ENCODE measurements at places on chromosomes 6 and 20.

DNA sequence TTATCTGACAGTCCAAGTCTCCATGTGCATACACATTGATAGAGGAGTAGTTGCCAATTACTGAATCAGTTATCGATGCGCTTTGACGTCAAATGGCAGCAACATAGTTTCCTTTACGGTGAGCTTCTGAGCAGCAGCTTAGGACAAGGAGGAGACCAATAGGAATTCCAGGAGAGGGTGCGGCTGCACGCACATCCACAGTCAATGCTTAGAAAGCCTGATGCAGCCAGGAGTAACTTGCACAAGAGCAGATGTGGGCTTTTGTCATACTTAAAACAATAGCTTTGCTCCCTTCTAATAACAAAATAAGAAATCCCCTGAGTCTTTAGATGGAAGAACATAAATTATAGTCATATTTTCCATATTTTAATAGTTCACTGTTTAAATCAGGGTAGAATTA is 442.1 kb downstream of the BCKDHB start:
- no peak for DNase-seq

DNA sequence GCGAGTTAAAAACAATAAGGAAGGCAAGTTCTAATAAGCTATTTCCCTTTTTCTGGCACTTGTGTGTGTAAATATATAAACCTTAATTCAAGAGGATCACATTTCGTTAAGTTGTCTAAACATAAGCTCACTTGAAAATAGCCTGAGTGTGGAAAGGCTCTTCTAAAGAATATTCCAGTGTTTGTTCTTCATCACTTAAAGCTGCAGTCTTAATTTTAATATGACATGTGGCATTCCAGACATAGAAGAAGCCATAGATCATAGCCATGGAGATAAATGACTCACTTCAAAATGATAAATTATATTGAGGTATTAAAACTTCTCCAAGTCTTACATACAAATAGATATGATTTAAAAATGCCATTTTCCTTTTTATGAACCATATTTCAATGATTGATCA is 42.1 kb downstream of the IYD start:
- no peak for DNase-seq

- peak; percentile 77 for DNase-seq
Observed at GRCh38 chr6:36755435-36756348, 58.1 kb downstream of the RAB44 start.

- DNase-seq: no peak
Observed at GRCh38 chr6:33297406-33297955, 1.3 kb downstream of the RGL2 start.

GRCh38 chr20:17873410-17874270 is 95.0 kb downstream of the SNX5 start:
- DNase-seq: no peak
